ENCODE measurements at places on chromosomes 4 and X. TPM values are rescaled to one million over a fixed set of nuclear protein-coding genes. Genes with fewer than 3 reads are reported as not detected.

DNA sequence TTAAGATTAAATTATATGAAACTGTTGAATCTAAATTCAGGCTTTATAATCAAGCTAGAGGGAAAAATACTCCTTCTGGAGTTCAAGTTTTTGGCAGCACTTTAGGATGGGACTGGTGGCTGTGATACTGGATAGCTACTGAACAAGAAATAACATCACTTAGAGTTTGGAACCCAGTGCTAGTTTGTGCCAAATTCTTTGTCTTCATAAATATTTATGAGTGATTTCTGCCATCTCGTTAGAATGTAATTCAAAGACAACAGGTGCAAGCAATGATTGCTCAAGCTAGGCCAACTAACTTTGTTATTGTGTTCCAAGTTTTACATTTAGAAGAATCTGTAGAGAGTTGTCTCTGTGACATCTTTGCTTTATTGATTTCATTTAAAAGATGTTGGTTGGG lies 417.9 kb downstream of the FAT4 start:
- peaks cover 2% of the 10 kb centered on the region for H3K4me1 ChIP-seq
- DNase-seq = no peak
- H3K27me3 ChIP-seq = no peaks in the 10 kb centered on the region
- no peak overlapping the region for H3K27ac ChIP-seq
- no peaks in the 10 kb centered on the region for H3K36me3 ChIP-seq

DNA sequence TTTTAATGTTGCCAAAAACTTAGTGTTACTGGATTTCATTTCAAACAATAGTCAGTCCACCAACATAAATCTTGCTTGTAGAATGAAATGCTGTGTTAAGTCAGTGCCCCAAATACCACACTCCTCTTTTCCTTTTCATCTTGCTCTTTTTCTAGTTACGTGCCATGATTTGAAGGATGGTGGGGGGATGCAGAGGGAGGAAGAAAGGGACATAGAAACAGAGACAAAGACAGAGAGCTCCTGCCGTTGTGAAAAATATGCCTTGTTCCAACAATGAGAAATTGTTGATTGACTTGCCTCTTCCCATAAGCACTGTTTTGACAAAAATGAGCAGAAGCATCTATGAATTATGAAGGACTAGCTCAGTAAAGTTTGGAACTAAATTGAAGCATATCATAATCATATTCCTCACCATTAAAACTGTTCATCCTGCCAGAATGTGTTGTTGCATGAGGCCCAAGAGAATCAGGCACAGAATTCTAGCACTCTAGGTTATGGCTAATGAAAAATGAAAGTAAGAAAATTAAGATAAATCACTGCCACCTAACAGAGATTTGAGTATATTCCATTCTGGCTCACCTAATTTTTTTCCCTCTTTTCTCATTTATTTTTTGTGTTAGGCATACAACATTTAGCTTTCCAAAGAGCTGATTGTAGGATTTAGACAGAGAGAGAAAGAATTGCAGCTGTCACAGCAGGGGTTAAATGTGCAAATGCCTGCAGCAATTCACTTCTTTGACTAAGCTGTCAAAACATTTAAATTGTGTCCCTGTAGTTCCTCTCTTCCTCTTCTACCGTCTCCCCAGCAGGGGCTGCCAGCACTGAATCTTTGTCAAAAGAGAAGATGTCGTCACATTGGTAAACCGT lies 111.6 kb upstream of the PTPN13 start:
- DNase-seq = no peak
- no peaks in the 10 kb centered on the region for H3K27me3 ChIP-seq

DNA sequence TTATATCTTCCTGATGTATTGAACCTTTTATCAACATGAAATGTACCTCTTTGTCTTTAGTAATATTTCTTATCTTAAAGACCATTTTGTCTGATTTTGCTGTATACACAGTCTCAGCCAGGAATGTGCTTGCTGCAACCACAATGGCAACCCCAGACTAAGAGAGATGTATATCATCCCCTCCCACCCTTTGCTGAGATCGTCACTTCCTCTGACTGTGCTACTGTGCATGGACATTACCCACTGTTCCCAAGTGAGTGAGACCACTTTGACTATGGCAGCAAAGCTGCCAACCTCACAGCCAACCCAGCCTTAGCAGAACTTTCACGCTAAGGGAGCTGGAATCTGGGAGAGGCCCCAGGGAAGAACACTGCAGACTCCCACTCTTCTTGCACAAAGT lies 46.0 kb downstream of the EIF2S3 start:
- H3K4me1 ChIP-seq = no peaks in the 10 kb centered on the region
- H3K27ac ChIP-seq = no peak overlapping the region
- no peaks in the 10 kb centered on the region for H3K36me3 ChIP-seq
- DNase-seq = no peak

PPEF1 gene
- polyA plus RNA-seq = 0.28 TPM

TMEM35A gene
- polyA plus RNA-seq = 0.59 TPM

Measured in pancreas (tissue), 10 donors.